ENCODE measurements at places on chromosomes 11 and 22. TPM values are rescaled to one million over a fixed set of nuclear protein-coding genes. Genes with fewer than 3 reads are reported as not detected.
A peak's percentile ranks its signal among the peaks of the same experiment; 100 is the strongest.

GRCh38 chr11:127454856-127455255 lies 454.3 kb upstream of the KIRREL3 start:
- no peak for DNase-seq

The OR1S1 gene
- total RNA-seq = not detected

DNA sequence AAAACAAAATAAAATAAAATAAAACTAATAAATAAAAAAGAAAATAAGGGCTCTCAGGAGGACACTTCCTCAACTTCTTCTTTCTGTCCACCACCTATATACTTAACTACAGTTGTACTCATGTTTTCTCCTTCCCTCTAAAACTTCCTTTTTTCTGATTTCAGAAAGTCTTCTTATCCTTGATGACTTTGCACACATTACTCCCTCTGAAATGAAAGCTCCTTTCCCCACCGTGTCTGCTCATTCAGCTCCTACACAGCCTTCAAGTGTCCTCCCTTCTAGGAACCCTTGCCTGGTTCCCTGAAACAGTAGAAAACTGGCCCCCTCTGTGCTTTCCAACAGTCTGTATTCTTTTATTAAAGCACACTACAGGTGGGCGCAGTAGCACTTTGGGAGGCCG lies 18.3 kb upstream of the DDX17 start:
- DNase-seq = no peak

DNA sequence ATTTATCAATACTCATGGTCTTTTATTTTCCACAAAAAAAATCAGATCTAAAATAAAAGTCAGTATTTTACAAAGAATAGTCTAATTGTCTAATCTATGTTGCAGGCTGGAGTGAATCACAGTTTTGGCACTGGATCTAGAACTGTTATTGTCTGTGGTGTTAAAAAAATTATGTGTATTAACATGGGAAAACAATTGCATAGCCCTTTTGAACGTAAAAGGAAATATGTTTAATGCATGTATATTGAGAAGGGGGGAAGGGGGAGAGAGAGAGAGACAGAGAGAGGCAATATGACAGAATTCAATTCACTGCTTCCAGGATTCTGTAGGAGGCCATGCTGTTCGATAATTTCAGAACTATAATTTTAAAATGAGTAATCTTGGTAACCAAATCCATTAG lies 324.9 kb upstream of the CCDC90B start:
- DNase-seq = no peak

DNA sequence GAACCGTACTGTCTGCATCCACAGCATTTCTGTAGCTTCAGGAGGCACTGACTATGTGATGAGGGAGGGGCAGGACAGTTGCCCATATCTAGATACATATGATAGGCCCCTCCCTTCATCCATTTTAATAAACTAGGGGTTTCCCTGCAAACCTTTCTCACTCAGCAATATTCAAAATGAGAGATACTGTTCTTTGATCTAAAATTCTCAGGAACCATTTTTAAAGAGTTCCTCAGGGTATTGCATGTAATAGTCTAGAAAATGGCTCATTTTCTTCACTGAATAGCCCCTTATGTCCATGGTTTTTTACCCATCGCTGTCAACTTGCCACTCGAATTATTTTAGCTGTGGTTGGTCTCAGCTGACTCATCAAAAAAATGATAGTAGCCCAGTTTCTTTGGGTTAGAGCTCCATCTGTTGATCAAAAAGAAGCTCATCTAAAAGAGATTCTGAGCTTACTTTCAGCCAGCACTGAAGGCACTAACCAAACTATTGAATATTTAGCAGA lies 37.0 kb upstream of the DNAJB7 start:
- peak; percentile 38 for DNase-seq

- DNase-seq = no peak
Observed at GRCh38 chr11:1827095-1827813, 7.5 kb upstream of the SYT8 start.

DNA sequence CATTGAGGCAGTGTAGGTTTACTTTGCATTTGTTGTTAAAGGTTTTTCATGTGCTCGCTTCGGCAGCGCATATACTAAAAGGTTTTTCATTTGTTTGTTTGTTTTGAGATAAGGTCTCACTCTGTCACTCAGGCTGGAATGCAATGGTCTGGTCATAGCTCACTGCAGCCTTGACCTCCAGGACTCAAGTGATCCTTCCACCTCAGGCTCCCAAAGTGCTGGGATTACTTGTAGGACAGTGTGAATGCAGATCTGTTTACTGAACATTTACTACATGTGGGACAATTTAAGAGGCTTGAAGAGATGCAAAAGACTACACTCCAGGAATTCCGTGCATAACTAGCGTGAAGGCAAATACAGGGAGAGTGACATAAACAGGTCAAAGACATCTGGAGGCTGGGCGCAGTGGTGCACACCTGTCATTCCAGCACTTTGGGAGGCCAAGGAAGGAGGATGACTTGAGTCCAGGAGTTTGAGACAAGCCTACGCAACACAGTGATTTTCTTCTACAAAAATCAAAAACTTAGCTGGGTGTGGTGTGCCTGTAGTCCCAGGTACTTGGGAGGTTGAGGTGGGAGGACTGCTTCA lies 34.1 kb downstream of the YPEL1 start:
- no peak for DNase-seq

- no peak for DNase-seq
Observed at GRCh38 chr22:22233081-22233480, 11.5 kb upstream of the VPREB1 start.

- no peak for DNase-seq
Observed at GRCh38 chr22:48804811-48805301, 1022.8 kb downstream of the BRD1 start.

The SMIM35 gene
- total RNA-seq = 0.09 TPM

The FOLH1 gene
- total RNA-seq = not detected

- DNase-seq = no peak
Observed at GRCh38 chr11:68564261-68564660, 103.7 kb downstream of the PPP6R3 start.

GRCh38 chr22:45008751-45009605 lies 827 bp downstream of the PHF21B start:
- peak; percentile 17 for DNase-seq

- DNase-seq = no peak
Observed at GRCh38 chr22:50170453-50171318, at the start of gene PANX2. Gene PANX2, plus strand, starts transcription at chr22:50170731. Its CDS starts 0 bp downstream, at chr22:50170731.

The VSIG2 gene
- not detected for total RNA-seq

- DNase-seq = no peak
Observed at GRCh38 chr11:71429701-71430100, 18.5 kb downstream of the DHCR7 start.

The DCDC1 gene
- total RNA-seq = 0.32 TPM

GRCh38 chr11:2098691-2099515 lies 40.3 kb downstream of the IGF2 start:
- DNase-seq = no peak

DNA sequence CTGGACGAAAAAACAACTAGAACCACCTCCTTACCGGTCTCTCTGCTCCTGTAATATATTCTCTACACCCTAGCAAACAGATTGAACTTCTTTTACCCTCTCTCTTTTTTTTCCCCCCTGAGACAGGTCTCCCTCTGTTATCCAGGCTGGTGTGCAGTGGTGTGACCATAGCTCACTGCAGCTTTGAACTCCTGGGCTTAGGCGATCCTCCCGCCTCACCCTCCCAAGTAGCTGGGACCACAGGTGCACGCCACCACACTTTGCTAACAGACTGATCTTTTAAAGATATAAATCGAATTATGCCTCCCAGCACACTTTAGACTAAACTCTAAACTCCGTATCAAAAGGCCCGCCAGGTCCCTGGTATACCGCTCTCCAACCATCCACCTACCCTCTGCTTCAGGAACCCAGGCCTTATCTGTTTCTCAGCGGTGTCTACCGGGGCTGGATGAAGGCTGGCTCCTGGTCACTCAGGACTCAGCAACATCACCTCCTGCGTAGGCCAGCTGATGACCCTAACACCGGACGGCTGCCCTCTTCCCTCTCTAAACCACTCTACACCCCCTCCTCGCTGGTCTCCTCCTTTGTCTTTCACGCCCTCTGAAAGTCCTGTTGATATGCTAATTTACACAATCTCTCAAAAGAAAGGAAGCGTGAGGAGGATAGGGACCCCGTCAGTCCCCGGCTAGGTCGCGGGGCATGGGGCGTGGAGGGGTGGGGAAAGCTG lies 745 bp downstream of the C22orf39 start:
- DNase-seq = no peak

- peak; percentile 64 for DNase-seq
Observed at GRCh38 chr11:64186492-64187165, 658 bp downstream of the STIP1 start.

The DDX10 gene
- 50.9 TPM for total RNA-seq

- no peak for DNase-seq
Observed at GRCh38 chr11:94855666-94856065, 87.5 kb downstream of the AMOTL1 start.

GRCh38 chr11:71934213-71934612 lies 5.4 kb downstream of the RNF121 start:
- DNase-seq = peak; percentile 17

- DNase-seq = no peak
Observed at GRCh38 chr11:71304491-71304890, 52.1 kb upstream of the SHANK2 start.

DNA sequence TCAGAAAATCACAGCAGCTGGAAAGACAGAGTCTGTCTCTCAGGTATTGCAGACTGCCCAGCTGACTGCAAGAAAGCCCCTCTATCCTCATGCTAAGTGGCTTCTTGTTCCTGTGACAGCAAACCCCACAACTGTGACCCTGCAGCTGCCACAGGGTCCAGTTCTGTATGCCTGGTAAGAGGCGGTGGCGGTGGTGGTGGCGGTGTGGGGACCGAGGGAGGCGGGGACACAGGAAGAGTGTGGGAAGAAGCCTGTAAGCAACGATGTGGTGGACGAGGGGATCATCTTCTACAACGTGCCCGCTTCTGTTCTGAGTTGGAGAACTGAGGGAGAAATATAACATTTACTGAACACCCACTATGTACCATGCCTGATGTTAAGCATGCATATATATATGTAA lies 112.4 kb downstream of the TENM4 start:
- no peak for DNase-seq

- no peak for DNase-seq
Observed at GRCh38 chr11:68372114-68372513, 59.7 kb downstream of the LRP5 start.

The OR8G5 gene
- total RNA-seq = not detected

- DNase-seq = no peak
Observed at GRCh38 chr11:86687185-86687778, 14.9 kb upstream of the ME3 start.

DNA sequence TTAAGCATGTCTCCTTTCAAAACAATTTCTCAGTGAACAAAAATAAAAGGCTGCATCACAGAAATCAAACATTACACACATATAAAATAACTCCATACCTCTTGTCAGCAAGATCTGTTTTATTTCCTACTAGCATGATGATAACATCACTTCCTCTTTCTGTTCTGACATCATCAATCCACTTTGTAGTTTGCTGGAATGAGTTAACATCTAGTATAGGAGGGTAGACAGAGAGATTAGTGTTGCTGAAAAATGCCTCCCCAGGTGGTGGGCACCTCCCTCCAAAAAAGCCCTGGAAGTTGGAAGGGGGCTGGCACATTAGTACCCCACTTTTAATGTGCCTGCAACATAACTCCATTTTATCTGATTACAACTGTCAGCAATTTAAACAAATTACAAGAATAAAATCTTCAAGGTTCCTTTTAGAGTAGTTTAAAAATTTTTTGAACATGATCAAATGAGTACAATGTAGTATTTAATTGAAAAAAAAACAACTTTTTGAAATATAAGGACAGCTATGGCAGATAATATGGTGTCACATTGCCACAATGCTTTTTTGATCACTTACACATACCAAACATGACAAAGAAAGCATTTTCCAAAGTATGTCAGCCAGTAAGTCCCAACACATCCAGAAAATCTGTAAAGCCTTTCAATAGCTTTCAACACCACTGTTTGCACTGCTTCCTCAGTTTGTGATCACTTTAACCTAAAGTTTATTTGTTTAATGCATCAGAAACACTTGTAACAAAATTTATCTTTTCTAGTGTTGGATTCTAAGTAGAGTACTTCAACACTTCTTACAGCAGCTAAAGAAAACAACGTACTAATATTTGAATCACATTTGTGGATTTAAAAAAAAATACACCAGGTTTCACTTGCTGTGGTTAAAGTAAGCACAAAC lies 44.5 kb downstream of the RAB6A start:
- DNase-seq = no peak

The ARHGAP20 gene
- 0.43 TPM for total RNA-seq

DNA sequence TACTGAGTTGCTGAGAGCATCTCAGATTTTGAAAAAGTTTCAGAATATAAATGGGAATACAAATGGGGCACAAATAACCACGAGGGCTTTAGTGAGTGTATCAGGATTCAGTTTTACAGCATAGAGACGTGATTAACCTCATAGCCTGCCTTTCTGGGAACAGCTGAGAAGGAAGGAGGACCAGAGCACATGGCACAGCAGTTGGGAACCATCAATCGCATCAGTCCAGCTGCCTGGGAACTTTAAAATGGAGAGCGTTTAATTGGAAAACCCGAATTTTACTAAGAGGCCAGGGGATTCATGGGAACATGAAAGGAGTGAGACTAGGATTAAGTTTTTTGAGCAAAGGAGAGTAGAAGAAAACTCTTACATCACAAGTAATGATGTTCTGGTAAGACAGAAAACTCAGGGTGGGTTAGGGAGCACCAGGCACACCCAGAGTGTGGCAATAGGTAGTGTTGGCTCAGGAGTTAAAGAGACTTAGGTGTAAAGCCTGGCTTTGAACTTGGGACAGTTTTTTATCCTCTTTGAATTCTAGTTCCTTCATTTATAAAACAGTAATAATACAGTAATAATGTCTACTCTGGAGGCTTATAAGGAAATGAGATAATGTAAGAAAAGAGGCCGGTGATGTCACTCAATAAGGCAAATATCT lies 40.2 kb downstream of the FZD4 start:
- DNase-seq = no peak

The CDKN1C gene
- 0.21 TPM for total RNA-seq

- no peak for DNase-seq
Observed at GRCh38 chr11:114293201-114293711, 2.9 kb upstream of the NNMT start.

DNA sequence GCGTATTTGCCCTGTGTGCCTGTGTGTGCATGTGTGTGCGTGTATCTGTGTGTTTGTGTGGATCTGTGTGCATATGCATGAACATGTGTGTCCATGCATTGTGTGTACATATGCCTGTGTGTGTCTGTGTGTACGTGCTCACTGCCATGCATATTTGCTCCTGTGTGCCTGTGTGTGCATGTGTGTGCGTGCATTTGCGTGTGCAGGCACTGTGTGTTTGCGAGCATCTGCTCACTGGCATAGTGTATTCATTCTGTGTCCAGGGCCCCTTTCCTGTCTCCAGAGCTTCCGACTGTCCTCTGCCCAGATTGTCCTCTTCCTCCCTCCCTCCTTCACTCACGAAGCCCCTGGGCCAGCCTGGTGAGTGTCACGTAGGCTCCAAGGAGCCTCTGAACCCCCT lies 5.8 kb downstream of the EMID1 start:
- DNase-seq = no peak

- DNase-seq = no peak
Observed at GRCh38 chr11:1566381-1567051, 5.6 kb downstream of the DUSP8 start.

GRCh38 chr11:131796541-131796940 lies 426.1 kb downstream of the NTM start:
- DNase-seq = no peak

- no peak for DNase-seq
Observed at GRCh38 chr11:3122775-3123201, 42.3 kb downstream of the OSBPL5 start.
